ENCODE measurements at places on chromosomes 12 and 14.

GRCh38 chr12:120115066-120115465 lies 1.5 kb downstream of the RAB35 start:
- no peak for DNase-seq

DNA sequence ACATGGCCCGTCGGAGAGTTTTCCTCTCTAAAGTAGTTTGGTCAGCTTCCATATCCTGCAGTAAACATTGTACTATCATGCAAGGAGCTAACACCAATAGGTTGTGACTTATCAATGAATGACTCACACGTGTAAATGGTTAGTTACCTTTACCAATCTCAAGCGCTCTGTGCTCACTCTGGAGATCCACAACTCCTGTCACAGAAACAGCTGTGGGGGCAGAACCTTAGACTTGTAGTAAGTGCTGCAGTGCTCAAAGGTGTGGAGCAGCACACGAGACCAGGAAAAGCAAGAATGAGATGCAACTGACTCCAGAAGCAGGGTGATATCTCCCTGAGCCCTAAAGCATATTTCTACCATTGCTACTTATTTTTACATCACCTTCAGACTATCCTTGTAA lies 73.7 kb upstream of the KCNJ8 start:
- no peak for DNase-seq

- DNase-seq, result no peak
Observed at GRCh38 chr14:79578470-79578869, 632.8 kb downstream of the DIO2 start.

DNA sequence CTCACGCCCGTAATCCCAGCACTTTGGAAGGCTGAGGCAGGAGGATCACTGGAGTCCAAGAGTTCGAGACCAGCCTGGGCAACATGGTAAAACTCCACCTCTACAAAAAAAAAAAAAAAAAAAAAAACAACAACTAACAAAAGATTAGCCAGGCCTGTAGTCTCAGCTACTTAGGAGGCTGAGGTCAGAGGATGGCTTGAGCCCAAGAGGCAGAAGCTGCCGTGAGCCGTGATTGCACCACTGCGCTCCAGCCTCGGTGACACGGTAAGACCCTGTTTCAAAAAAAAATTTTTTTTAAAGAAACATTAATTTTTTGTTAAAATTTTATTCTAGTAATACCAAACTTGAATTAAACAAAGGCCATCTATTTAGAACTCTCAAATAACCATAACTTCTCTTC lies 77.8 kb downstream of the PPP2R5E start:
- DNase-seq, result no peak

DNA sequence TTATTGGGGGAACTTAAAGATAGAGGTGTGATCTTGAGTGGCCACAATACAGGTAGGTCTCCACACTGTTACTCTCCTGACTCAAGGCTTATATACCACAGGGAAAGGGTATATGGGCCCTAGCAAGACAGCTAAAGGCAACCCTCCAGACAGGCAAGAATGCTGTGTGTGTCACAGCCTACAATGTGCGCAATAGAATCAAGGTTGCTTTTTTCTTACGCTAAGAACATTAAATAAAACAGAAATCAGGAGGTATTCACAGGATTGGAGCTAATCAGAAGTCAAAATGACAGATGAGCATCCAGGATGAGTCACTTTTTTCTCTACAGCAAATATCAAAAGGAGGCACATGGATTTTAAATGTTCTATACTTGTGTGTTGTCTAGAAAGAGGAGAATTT lies 1797.9 kb upstream of the SEL1L start:
- no peak for DNase-seq

- DNase-seq, result no peak
Observed at GRCh38 chr14:103624860-103625259, 4.2 kb upstream of the KLC1 start.

DNA sequence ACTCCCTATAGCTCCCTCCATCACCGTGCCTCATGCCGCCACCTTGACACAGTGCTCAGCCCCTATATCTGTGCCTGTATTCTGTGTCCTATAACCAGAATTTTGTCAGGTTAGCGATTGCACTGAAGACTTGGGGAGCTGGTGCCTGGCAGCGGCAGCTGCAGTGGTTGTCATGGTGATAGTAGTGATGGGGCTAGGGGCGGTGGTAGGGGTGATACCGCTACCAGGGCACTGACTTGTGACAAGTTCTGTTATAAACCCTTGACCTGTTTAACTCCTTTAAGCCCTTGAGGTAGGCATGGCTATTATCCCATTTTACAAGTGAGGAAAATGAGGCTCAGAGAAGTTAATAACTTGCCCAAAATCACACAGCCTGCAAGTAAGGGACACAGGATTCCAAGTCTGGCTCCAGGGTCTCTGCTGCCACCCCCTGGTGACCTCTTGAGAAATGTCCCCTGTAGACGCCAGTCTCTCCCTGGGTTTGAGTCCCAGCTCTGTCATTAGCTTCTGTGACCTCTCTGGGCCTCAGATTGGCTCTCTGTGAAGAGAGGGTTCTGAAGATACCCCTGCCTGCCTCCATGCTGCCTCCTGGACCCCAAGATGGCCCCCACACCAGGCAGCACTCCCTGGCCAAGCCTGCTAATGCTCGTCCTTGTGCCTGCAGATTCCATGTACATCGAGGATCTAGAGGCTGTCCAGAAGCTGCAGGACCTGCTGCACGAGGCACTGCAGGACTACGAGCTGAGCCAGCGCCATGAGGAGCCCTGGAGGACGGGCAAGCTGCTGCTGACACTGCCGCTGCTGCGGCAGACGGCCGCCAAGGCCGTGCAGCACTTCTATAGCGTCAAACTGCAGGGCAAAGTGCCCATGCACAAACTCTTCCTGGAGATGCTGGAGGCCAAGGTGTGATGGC lies 121.9 kb downstream of the ESRRB start:
- no peak for DNase-seq

DNA sequence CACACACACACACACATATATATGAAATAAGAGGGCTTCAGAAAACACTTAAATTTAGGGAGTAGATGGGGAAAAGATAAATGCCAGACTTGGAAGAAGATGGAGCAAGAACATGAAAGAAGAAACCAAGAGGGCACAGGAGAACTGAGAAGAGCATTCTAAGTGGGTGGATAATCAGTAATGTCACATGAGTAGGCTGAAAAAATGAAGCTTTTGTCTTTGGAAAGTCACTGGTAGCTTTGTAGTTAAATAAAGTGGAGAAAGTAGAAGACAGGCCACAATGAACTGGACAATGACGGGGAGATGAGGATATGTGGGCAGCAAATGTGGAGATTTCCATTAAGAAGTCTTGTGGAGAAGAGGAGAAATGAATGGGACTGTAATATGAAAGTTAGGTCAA lies 2.2 kb upstream of the ZC2HC1C start:
- no peak for DNase-seq

DNA sequence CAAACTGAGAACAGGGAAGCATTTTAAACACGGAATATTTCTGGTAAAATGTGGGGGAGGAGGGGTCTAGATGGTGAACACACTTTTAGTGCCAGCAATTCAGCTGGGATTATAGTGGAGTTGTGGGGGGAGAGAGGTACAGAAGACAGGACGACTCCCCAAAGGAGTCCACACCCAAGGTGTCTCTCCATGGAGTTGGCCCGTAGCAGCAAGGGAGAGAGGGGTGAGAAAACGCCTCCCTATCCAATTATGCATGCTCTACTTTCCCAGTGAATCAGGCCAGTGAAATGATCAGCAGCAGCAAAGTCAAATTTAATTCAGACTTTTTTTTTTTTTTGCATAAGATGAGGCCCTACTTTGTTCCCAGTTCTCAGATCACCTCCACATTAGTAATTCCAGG lies 38.6 kb downstream of the BTG1 start:
- DNase-seq, result no peak

GRCh38 chr14:105907276-105907675 lies 380.9 kb downstream of the TMEM121 start:
- no peak for DNase-seq

DNA sequence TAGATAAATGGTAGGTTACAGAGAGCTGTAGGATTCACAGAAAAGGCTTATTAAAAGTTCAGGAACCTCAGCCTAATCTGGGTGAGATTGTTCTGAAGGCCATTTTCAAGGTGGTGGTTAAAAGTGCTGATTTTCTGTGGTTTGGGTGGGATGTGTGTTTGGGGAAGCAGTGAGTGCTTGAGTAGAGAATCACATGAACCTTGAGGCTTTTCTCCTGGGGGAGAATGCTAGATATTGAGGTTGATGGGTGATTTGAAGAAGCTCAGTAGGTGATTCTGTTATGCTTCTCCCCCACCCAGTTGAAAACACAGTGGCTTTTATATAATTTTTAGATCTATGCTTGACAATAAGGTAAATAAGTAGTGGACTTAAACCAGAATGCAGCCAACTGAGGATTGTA lies 420.9 kb downstream of the PCNX1 start:
- DNase-seq, result no peak

- DNase-seq, result no peak
Observed at GRCh38 chr12:28750946-28751685, 398.0 kb upstream of the FAR2 start.

- no peak for DNase-seq
Observed at GRCh38 chr12:122871851-122872780, 23.8 kb downstream of the VPS37B start.

DNA sequence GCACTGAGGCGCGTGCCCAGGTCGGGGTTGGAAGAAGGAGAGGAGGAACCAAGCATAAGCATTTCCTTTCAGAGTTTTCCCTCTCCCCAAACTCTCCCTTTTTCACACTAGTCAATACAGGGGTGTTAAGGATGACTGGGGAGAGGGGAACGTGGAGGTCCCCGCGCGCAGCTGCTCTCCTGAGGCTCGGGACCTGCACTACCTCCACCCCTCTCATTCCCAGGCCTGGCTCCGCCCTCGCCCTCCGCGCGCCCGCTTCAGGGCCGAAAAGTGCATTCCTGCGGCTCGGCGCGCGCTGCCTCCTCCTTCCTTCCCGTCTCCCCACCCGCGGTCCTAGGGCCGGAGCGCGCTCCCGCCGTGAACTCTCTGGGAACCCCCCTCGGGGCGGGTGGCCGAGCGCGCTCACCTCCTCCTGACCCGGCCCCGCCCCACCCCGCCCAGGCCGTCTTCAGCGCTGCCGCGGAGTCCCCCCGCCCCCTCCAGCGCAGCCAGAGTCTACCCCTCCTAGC lies 11.3 kb downstream of the RARG start:
- peak; percentile 66 for DNase-seq

DNA sequence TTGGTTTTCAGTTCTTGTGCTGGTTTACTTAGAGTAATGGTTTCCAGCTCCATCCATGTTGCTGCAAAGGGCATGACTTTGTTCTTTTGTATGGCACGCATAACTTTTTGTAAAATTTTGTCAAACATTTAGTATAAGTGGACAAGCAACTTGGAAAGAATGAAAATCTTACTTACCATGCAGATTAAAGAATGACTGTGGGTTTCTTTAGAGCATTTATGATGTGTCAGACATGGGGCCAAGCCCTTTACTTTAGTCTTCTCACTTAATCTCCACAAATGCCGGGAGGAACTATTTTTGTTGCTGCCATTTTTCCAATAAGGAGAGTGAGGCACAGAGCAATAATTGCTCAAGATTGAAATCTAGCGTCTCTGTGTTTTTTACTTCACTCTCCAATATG lies 652.5 kb upstream of the TBX3 start:
- DNase-seq, result no peak
